Activated CD8-positive, alpha-beta memory T cell treated with anti-CD3 and anti-CD28 coated beads for 1 hour (primary cell): ENCODE measurements at places on chromosomes 5 and 9.

DNA sequence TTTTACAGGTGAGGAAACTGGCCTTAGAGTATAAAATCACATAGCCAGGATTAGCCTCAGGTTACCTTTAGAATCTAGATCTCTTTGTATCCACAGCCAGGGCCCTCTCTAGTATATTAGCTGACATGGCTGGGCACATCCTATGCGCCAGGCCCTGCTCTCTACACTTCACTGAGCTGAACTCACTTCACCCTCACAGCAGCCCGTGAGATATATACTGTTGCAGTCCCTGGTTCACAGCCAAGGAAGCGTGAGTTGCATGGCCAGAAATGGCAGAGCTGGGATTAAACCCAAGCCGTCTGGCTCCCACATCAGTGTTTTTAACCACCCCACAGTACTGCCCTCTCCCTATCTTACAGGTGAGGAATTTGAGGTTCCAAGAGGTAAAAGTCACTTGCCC is 58.4 kb downstream of the DAB2IP start:
- no peak for DNase-seq

GRCh38 chr9:134949681-134950385 is 32.1 kb upstream of the FCN1 start:
- no peak for DNase-seq

- DNase-seq: no peak
Observed at GRCh38 chr9:107737987-107738743, 248.6 kb upstream of the KLF4 start.

GRCh38 chr5:38257308-38258041 is 884 bp upstream of the EGFLAM start:
- no peak for DNase-seq

GRCh38 chr5:151048526-151048925 is 28.1 kb downstream of the GPX3 start:
- no peak for DNase-seq

- DNase-seq: no peak
Observed at GRCh38 chr9:87389936-87390335, 107.7 kb upstream of the DAPK1 start.

- no peak for DNase-seq
Observed at GRCh38 chr5:78660401-78660800, 11.8 kb upstream of the LHFPL2 start.

DNA sequence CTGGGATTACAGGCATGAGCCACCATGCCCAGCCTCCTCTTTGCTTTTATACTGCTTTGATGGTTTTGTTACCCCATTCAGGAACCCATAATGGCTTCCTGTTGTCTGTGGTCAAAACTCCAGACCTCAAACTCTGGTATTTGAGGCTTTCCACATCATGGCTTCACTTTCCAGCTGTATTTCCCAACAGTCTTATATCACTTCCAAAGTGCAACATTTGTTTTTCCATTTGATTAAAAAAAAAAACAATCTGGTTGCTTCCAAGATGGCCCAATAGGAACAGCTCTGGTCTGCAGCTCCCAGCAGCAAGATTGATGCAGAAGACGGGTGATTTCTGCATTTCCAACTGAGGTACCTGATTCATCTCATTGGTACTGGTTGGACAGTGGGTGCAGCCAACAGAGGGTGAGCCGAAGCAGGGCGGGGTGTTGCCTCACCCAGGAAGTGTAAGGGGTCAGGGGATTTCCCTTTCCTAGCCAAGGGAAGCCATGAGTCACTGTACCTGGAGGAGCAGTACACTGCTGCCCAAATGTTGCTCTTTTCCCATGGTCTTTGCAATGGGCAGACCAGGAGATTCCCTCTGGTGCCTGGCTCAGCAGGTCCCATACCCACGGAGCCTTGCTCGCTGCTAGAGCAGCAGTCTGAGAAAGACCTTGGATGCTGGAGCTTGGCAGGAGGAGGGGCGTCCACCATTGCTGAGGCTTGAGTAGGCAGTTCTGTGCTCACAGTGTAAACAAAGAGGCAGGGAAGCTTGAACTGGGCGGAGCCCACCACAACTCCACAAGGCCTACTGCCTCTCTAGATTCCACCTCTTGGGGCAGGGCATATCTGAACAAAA is 458.4 kb downstream of the KDM4C start:
- no peak for DNase-seq

- no peak for DNase-seq
Observed at GRCh38 chr5:78964889-78965288, 20.2 kb downstream of the ARSB start.

DNA sequence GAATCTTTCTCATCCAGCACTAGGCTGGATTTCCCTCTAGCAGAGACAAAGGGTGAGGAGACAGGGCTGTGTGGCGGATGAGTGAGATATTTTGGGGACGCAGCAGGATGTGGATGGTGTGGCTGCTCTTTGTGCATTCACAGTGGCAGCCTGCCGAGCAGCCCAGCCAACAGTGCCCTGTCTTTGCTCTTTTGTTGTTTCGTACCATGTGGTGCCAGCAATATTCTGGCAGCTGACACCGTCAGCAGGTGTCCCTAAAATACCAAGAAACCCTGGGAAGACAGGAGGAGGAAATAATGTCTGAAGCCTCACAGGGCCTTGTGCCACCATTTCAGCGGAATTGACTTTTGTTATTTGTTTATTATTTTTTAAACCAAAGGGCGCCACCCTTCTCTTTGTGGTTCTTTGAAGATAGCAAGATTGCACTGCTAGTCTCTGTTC is 141.4 kb downstream of the CCDC192 start:
- no peak for DNase-seq

DNA sequence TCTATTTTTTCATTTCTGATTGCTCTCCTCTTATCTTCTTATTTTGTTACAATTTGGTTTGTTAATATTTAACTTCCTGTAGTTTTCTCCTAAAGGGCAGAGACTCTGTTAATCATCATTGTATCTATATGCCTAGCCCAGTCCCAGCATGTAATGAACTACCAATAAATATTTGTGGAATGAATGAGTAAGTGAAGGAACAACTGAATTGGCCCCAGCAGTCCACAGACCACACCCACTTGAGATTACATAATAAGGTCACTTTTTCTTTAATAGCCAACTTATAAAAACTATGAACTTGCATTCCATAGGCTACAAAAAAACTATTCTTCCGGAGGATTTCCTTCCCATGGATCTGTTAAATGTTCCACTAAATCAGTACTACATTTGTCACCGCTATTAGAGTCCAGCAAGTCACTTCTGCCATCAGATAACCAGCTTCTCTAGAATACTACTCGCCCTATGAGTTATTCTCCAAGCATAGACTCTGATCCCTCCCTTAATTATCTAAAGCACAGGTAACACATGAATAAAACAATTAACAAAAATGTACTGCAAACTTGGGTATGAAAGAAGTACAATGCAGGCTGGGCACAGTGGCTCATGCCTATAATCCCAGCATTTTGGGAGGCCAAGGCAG is 27.5 kb upstream of the TNPO1 start:
- DNase-seq: no peak

DNA sequence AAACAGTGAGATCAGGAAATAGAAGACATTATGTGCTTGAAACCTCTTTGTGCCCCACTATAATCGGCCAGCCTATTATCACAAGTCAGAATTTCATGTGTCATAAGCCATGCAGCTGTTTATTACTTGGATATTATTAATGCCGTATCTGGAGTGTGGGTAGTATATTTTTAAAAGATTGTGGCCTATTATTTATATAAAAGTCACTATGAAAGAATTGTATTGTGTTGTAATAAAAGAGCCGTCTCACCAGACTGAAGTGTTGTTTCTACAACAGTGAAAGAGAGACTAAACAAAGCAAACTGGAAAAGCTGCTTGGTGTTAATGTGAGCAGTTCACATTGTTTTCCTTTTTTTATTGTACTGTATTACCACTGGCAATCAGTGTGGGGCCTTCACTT is 449.1 kb downstream of the PSAT1 start:
- no peak for DNase-seq

GRCh38 chr5:1279443-1280151 is 15.3 kb downstream of the TERT start:
- DNase-seq: no peak
